ENCODE measurements at places on chromosomes 1 and 21.

GRCh38 chr21:14382486-14382834 is 486 bp downstream of the HSPA13 start:
- no peak for DNase-seq

DNA sequence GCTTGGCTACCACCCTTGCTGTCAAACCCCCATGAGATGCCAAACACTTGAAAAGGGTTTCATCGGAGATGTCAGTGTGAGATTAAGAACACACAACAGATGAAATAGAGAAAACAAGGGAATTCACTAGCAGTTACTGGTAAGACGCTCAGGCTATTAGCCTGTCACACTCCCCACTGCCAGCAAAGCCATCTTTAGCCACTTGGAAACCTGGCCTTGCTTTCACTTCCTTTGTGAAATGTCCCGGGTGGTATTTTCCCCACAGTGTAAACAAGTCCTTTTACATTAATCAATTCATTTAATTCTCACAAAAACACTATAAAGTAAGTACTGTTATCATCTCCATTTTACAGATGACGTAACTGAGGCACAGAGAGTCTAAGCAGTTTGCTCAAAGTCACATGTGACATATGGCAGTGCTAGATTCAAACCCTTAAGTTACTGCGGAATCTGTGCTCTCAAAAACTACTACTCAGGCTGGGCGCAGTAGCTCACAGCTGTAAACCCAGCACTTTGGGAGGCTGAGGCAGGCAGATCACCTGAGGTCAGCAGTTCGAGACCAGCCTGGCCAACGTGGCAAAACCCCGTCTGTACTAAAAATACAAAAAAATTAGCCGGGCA is 32.7 kb upstream of the KHDRBS1 start:
- DNase-seq = no peak

GRCh38 chr21:17758683-17759082 is 60.5 kb downstream of the C21orf91 start:
- no peak for DNase-seq

- DNase-seq = no peak
These were observed 7.3 kb downstream of the C1orf174 start for GRCh38 chr1:3892748-3893147.

- DNase-seq = no peak
These were observed 71.3 kb downstream of the ESRRG start for GRCh38 chr1:216651826-216652418.

DNA sequence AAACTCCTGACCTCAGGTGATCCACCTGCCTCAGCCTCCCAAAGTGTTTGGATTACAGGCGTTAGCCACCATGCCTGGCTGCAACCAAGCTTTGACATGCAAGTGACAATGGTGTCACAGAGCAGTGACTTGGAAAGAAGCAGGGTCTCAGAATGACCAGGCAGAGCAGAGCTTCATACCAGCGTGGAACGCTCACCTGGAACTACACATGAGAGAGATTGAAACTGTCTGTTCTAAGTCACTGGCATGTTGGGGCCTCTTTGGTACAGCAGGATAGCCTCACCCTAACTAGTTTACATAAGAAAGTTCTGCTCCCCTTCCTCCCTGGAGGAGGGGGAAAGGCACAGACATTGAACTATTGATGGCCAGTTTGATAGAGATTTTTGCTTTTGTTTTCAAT is 47.5 kb upstream of the ITPKB start:
- no peak for DNase-seq

- DNase-seq = no peak
These were observed 812.6 kb upstream of the ADGRL4 start for GRCh38 chr1:79819140-79819539.

DNA sequence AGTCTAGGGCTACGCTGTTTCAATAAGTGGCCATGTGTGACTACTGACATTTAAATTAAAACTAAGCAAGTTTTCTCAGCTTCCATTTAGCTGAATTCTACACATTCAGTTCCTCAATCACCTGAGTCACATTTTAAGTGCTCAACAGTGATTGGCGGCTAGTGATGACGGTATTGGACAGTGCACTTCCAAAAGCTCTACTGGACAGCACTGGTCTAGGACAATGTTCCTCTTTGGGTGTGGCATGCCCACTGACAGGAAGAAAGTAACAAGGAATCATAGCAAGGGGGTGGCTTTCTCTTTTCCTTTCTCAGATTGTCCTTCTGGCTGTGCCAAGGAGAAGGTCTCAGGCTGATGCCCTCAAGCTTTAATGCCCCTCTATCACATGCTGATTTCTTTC is 11.7 kb downstream of the IGSF21 start:
- no peak for DNase-seq

DNA sequence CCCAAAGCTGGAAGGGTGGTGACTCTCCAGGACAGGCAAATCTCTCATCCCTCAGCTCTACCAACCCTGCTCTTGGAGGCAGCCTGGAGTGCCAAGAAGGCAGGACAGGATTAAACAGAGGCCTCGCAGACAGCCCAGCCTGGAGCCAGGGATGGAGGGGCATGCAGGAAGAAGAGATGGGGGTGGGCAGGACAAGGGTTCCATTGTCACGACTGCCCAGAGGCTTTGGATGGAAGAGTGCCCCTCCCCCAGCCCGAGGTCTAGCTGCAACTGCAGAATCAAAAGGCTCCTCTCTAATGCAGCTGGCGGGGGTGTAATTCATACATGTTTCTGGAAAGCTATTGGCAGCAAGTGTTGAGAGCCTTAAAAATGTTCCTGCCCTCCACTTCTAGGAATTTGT is 8.8 kb downstream of the RAB7B start:
- DNase-seq = no peak

DNA sequence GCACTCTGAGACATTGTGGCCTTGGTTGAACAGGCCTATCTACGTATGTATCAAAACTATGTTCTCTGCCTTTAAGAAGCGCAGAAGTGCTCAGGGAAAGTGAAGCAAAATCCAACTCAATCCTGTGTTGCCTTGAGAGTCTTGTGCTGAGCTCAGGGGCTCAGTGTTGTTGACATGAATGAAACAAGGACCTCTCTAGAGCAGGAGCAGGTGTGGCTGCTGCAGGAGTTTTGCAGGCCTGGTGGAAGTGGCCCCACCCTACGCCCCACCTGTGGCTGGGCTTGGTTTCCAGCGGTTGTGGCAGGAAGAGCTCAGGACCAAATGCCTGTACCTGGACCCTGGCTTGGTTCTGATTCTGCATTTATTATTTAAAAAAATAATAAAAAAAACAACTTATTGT is 20.9 kb downstream of the CA6 start:
- no peak for DNase-seq

DNA sequence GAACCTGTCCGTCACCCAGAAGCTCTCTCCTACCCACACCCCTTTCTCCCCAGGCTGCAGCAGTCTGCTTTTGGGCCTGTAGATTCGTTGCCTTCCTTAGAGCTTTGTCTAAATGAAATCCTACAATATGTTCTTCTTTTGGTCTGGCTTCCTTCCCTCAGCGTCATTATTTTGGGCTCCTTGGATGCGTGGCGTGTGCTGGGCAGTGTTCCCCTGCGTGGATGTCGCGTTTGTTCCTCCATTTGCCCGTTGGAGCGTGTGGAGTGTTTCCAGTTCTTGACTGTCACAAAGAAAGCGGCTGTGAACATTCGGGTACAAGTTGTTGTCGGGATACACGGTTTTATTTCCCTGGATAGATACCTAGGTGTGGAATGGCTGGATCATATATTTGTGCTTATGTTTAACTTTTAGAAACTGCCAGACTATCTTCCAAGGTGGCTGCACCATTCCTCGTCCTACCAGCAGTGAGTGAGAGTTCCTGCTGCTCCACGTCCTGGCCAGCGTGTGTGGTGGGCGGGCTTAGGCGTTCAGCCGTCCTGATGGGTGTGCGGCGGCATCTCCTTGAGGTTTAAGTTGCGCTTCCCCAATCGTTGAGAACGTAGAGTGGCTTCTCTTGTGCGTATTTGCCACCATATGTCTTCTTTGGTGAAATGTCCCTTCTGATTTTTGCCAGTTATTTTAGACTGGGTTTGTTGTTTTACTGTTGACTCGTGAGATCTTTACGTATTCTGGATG is 31.7 kb downstream of the SKI start:
- DNase-seq = no peak

- DNase-seq = no peak
These were observed 25.0 kb downstream of the PBX1 start for GRCh38 chr1:164583835-164584539.

DNA sequence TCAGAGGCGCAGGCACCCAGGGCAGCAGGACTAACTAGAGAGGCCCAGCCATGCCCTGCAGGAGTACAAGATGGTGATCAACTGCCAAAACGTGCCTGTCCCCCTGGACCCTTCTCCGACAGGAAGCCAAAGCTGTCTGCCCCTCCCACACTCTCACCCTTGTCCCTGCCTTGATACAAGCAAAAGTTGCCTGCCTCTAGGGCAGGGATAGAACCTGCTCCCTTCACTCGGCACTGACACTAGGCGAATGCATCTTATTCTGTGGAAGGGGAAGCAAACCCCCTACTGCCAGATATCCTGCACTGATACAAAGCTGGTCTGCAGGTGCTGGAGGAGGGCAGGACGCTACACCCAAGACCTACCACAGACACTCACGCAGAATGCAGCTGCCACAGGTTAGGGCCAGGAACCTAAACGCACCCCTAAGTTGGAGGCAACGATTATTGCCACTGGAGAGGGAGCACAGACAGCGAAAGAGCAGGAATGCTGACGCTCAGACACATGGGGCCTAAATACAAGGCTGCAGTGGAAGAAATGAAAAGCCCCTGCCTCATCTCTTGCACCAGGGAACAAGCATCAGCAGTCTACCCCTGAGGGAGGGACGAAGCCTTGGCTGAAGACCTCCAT is 3.7 kb downstream of the TARBP1 start:
- DNase-seq = no peak

- no peak for DNase-seq
These were observed 27.5 kb upstream of the COL9A2 start for GRCh38 chr1:40344597-40344996.

DNA sequence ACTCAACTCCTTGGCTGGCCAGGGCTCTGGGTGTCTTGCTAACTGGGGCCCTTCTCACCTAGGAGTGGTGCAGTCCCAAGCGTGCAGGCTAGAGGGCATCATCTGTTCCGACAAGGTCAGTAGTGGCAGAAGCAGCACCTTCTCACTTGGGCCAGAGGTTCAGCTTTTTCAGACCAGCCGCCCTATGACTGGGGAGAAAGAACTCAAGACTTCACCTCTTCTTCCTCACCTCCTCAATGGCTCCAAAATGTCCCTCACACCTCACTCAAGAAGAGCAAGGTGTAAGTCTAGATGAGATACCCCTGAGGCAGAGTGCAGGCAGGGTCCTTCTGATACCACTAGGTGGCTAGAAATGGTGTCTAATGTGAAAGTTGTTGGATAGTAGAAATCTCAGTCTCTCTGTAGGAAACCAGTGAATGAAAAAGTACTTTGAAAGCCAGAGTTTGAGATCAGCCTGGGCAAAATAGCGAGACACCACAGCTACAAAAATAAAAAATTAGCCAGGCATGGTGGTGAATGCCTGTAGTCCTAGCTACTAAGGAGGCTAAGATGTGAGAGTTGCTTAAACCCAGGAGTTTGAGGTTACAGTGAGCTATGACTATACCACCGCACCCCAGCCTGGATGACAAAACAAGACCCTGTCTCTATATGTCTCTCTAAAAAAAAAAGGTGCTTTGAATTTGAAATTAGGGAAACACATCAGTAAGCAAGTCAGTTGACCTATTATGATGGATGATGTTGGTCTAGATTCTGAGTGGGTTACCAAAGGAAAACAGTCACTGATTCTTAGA is 8.6 kb upstream of the IL20 start:
- DNase-seq = no peak

- DNase-seq = no peak
These were observed 16.1 kb downstream of the WLS start for GRCh38 chr1:68216089-68216772.

DNA sequence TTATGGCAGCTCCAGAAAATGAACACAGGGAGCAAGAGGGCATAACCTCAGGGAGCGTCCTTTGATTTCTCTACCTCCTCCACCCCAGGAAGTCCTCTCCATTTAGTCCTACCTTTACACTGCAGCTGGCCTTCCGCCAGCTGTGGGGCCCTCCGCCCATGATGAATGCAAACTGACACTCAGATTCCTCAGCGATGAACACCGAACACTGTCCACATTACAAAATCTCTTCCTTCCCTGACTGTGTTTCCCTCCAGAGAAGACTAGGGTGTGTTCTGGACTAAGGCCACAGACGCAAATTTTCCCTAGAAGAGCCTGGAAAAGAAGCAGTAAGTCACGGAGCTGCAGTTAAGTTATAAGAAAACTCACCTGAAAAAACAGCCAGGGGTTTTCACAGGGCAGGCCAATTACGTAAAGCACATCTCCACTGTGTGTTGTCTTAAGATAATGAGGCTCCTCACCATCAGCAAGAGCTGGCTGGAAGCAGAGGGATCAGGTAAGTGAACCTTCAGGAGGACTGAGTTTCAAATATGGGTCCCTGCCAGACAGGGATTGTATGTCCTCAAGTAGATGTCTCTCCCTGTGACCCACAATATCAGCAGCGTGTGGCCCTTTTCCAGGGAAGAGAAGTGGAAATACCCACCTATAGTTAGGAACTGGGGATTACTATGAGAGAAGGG is 46.3 kb upstream of the ATP1B1 start:
- no peak for DNase-seq

DNA sequence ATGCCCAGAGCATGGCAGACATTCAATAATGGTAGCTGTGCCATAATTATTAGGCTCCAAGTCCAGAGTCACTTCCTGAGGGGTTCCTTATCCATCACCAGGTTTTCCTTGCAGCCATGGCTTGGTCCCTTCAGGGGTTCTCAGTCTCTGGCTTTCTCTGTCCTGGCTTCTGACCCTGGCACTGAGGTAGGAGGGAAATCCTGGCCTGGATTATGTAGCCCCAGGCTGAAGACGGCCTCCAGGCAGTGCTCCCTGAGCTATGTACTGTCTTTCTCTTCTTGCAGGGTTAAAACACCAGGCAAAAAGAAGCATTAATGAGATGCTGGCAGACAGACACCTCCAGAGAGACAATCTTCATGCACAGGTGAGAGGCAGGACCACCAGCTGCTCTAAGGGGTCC is 9.5 kb upstream of the PADI3 start:
- peak; percentile 30 for DNase-seq

DNA sequence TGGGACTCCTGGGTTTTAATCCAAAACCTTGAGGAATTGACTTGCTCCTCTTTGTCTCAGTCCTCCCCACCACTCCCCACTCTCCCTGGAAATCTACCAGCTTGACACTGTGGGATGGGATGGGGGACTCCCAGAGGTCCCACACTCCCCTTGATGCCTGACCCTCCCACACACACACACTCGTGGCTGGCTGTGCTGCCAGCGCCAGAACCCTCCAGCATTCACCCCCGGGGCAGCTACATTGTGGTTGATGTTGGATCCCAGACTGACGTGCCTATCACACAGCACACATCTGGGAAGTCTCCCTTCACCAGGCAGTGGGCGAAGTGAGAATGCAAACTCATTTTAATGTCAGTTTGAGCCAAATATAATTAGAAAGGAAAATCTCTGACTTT is 10.0 kb downstream of the KIRREL1 start:
- no peak for DNase-seq

GRCh38 chr21:37940691-37941090 is 24.4 kb upstream of the KCNJ6 start:
- no peak for DNase-seq

- no peak for DNase-seq
These were observed 7.3 kb upstream of the HPCAL4 start for GRCh38 chr1:39698568-39698967.

- no peak for DNase-seq
These were observed 19.0 kb upstream of the ADGRL2 start for GRCh38 chr1:81781749-81782148.

Measured in D721Med (cell line).